Pancreas (tissue), 10 donors: ENCODE measurements at places on chromosomes 12 and 14.

GRCh38 chr12:124391340-124392261, 96.7 kb downstream of the RFLNA start:
- DNase-seq: no peak

GRCh38 chr14:70804556-70805162, 4.7 kb downstream of the MAP3K9 start:
- no peak for DNase-seq

DNA sequence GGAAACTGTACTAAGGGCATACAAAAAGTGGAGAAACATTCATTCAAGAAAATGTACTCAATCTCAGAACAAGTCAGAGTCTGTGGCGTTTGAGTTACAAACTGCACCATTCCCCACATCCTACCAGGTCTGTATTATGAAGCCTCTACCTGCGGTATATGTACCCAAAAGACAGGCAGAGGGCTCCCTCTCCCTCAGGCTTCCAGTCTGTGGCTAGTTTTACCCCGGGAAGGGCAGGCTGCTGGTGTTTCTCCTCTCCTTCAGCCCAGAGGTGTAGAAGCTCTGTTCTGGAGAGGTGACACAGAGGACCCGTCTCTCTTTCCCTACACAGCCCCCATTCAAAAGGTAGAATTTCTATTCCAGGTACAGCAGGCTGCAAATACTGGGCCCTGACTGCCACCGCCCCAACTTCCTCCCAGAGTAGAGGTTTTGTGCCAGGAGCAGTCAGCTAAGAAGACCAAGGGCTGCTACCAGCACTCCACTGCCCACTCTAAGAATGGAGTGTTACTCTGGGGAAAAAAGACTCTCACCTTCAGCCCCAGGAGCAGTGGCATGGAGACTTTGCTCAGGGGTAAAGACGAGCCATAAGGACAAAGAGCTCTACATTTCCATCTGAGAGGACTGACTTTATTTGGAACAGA, 39.4 kb downstream of the PARP11 start:
- no peak for DNase-seq

- DNase-seq: no peak
Observed at GRCh38 chr14:50331596-50331995, 19.5 kb downstream of the DMAC2L start.

- no peak for DNase-seq
Observed at GRCh38 chr14:75313294-75313693, 34.7 kb downstream of the FOS start.

GRCh38 chr14:42872786-42873185, 1266.1 kb downstream of the LRFN5 start:
- DNase-seq: no peak
